NCI-H2081 (cell line): ENCODE measurements at places on chromosomes 12 and 14.

DNA sequence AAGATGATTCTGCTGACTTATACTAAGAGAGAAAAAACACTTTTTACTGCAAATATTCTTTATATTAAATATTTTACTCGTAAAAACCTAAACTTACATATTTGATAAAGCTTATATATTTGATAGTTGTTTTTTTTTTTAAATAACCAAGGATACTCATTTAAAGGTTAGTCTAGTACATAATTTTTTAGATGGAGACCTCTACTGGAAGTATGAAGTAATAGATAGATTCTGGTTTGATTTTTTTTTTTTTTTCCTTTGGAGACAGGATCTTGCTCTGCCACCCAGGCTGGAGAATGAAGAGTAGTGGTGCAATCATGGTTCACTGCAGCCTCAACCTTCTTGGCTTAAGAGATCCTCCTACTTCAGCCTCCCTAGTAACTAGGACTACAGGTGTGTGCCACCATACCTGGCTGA is 16.4 kb downstream of the ARID2 start:
- DNase-seq = no peak

DNA sequence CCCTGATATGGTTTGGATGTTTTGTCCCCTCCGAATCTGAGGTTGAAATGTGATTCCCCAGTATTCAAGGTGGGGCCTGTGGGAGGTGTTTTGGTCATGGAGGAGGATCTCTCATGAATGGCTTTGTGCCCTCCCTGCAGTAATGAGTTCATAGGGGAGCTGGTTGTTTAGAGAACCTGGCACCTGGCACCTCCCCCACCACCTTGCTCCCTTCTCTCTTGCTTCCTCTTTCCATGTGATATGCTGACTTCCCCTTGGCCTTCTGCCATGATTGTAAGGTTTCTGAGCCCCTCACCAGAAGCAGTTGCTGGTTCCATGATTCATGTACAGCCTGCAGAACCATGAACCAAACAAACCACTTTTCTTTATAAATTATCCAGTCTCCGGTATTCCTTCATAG is 32.6 kb downstream of the CD163L1 start:
- DNase-seq = no peak

GRCh38 chr14:80172375-80173051 is 38.8 kb downstream of the DIO2 start:
- DNase-seq = no peak

GRCh38 chr12:89081719-89082369 is 270.5 kb downstream of the DUSP6 start:
- DNase-seq = no peak

GRCh38 chr12:50401500-50402081 is 906 bp downstream of the LARP4 start:
- peak; percentile 12 for DNase-seq

DNA sequence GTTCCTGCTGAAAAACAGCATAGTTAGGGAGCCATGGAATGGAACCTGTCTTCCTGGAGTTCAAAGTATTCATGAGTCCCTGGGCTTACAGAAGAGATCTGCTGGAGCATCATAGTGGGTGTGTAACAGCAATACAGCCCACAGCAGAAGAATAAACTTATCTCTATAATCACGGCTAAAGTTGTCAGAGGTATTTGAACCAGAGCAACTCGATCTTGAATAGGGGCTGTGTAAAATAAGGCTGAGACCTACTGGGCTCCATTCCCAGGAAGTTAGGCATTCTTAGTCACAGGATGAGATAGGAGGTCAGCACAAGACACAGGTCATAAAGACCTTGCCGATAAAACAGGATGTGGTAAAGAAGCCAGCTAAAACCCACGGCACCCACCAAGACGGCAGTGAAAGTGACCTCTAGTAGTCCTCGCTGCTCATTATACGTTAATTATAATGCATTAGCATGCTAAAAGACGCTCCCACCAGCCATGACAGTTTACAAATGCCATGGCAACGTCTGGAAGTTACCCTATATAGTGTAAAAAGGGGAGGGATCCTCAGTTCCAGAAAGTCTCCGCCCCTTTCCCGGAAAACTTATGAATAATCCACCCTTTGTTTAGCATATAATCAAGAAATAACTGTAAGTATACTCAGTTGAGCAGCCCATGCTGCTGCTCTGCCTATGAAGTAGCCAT is 223.4 kb downstream of the PCNX1 start:
- DNase-seq = no peak

DNA sequence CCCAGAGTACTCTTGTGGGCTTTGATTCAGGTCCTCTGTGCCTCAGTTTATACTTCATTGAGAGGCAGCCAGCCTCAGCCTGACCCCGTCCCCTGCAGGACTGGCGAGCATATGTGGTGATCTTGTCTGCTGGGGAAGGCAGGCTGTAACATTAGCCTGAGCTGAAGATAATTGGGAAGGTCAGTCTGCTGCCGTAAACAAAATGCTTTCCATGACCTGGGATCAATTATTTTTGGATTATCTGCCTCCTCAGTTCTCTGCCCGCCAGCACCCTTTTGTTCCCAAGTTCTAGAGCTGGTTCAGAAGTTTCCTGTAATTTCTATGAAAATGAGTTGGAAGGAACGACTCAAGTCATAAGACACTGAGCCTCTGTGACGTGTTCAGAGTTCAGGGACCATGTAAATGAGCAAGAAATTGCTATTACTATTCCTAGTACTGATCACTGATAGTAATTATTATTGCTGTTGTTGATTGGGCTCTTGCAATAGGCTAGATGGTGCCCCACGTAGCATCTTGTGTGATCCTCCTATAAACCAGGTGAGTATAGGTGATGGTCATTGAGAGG is 4.5 kb downstream of the ORAI1 start:
- no peak for DNase-seq

GRCh38 chr12:59193476-59194050 is 273.3 kb upstream of the LRIG3 start:
- DNase-seq = no peak

GRCh38 chr12:93922583-93923006 is 225.8 kb upstream of the PLXNC1 start:
- DNase-seq = no peak

DNA sequence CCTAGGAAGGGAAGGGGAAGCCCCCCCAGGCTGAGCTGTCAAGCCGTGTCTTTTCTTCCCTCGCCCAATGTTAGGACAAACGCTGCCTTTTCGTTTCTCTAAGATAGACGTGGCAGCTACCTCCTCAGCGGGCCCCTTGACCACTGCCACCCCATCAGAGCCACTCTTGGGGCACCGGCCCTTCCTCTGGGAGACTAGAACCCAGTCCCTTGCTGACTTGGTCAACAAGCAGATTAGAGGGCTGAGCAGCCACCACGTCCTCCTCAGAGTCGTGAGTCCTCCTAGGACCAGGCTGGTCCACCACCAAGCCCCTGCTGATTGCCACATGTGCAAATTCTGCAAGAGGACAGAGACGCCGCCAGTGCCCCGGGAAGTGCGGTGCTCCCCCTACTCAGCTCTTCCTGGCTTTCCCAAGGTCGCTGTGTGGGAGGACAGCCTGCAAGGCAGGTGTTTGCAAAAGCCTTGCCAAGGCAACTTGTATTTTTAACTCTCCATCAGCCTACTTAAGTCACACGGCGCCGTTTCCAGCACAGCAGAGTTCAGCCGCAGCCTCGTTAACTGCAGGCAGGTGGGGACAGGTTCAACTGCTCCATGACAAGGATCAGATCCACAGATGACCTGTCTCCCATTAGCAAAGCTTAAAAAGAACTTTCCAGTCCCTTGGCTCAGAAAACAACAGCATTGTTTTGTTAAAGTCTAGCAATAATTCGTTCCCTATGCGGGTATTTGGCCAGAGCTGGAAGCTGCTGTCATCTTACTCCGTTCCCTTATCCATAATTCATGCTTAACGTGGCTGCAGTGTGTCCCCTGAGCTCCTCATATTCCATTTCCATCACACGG is 65.6 kb downstream of the TESC start:
- DNase-seq = no peak

GRCh38 chr14:104284107-104284592 is 145.8 kb downstream of the KIF26A start:
- DNase-seq = no peak

DNA sequence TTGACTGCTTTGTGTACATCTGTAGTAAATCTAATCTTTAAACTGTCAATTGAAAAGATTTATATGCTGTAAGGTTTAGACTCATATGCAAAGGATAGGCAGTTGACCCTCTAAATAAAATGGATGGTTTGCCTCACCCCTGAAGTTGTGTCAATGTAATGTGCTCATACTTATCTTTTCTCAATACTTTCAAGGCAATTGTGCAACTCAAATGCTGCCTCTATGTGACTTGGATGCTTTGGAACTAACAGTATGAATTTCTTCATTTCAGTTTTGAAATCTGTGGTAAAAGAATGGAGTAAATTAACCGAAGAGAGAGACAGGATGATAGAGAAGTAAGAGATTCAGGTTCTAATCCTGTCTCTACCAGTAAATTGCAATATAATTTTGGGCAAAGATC is 9.7 kb downstream of the PDE6H start:
- DNase-seq = no peak

- no peak for DNase-seq
Observed at GRCh38 chr14:23577710-23578392, 739 bp downstream of the JPH4 start.

DNA sequence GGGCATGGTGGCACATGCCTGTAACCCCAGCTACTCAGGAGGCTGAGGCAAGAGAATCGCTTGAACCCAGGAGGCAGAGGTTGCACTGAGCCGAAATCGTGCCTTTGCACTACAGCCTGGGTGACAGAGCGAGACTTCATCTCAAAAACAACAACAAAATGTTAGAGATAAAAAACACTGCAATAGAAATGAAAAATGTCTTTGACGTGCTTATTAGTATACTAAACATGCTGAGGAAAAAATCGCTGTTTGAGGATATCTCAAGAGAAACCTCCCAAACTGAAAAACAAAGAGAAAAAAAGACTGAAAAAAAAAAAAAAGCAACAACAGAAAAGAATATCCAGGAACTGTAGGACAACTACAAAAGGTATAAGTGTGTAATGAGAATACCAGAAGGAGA is 15.2 kb upstream of the APOLD1 start:
- no peak for DNase-seq

GRCh38 chr14:69673104-69673503 is 61.7 kb downstream of the SUSD6 start:
- no peak for DNase-seq

DNA sequence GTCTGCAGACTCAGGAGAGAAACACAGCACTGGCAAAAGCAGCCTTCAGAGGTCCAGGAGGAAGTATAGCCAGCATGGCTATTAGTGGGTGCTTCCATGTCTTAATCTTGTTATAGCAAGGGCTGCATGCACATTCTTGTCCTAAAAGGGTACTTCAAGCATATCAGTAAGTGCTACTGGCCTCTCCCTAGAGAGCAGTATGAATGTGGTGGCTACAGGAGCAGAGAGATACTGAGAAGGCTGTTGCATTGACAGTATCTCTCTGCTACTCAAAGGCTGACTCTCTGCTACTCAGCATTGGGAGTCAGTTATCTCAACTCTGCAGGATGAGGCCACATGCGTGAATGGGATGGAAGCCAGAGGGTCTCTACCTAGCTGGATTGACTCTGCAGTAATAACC is 2.0 kb downstream of the GARIN6 start:
- no peak for DNase-seq

GRCh38 chr12:65758401-65758800 is 65.9 kb upstream of the HMGA2 start:
- DNase-seq = no peak

- DNase-seq = no peak
Observed at GRCh38 chr12:20127413-20127812, 240.9 kb upstream of the PDE3A start.

- DNase-seq = no peak
Observed at GRCh38 chr14:71232506-71232905, 325.2 kb downstream of the PCNX1 start.

DNA sequence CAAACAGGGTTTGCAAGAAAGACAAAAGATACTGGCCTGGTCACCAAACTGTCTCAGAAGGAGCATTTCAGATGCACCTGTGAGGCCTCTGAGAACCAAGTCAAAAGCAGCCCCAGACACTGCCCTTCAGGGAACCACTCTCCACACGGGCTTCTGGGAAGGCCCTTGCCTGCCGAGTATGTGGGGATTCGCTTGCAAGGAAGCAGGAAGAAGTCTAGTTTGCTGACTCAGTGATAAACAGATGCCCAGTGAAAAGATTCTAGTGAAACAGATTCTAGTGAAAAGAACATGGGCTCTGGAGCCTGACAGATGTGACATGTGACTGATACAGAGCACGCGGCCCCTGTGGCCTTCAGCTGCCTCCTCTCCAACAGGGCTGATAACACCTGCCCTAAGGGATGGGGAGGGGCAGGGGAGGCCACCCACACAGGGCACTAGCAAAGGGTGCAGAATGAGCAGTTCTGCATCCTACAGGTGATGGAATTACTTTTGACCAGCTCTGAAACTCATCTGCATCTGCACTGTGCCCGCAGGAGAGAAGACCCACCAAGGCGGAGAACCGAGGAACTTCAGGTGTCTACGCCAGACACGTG is 19.1 kb downstream of the AMN start:
- no peak for DNase-seq

DNA sequence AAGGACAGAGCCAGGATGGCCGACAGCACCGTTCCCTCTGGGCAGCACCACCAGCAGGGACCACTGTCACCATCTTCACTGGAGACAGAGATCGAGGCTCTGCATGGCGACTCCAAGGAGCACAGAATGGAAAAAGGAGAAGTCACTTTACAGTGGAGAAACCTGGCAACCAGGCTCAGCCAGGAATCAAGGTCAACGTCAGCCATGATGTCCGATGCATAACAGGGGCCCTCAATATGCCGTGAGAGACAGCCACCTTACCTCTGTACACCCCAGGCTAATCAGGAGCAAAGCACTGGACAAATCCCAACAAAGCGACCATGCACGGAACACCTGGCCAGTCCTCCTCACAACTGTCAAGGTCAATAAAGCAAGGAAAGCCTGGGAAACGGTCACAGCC is 20.6 kb upstream of the SFSWAP start:
- DNase-seq = no peak

DNA sequence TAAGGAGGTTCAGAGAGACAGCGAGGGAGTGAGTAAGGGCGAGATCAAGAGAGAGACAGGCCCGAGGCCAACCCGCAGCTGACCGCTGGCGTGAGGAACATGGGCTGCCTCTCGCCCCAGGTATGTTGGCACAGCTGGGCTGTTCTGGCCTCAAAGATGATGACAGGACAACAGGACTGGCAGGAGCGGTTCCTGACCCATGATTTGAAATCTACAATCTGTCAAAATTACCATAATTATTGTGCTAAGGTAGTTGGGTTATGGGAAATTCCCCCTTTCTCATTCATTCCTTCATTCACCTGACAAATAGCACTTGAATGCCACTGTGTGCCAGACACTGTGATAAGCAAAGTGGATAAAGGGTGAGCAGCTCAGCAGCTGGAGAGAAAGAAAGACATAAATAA is 5.1 kb upstream of the ENDOU start:
- no peak for DNase-seq
